Stimulated activated CD4-positive, alpha-beta T cell treated with anti-CD3 and anti-CD28 coated beads, Interleukin-12 subunit alpha, Interleukin-12 subunit beta, amount 100 ng/mL, for 4 hours (primary cell): ENCODE measurements at places on chromosomes 1 and 21.

DNA sequence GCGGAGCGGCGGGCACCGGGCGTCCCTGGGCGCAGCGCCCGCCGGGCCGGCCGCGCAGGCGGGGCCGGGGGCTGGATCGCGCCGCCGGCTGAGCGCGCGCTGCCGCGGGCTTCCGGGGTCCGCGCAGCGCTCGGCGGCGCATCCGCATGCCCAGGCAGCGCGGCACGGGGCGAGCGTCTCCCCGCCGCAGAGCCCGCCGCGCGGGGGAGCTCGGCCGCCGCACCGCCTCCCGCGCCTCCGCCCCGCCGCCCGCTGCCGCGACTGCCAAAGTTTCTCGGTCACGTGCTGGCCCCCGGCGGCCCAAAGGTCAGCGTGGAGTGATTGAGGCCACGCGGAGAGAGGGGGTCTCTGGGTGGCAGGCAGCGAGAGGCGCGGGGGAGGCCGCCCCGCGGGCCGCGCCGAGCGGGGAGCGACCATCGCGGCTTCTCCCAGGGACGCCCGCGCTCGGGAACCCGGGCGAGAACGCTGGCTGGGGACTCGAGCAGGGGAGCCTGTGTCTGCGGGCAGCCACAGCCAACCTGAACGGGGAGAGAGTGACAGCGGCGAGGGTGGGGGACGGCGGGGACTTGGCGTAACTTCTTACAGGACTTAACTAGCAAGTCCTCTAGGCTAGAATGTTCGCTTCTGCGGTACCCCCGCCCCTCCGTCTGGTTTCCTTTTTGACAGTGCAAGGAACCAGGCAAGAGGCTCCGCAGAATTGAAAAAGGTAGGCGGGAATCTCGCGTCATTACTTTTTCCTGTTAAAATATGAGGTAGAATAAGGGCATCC, at the start of gene ILDR2:
Gene ILDR2 (minus strand): TSS at position 180 of the 769 bp plus-strand sequence. CDS start 272 bp downstream, outside the sequence.
- peak; percentile 67 for DNase-seq

GRCh38 chr1:6544831-6545230, 9.5 kb downstream of the NOL9 start:
- no peak for DNase-seq

GRCh38 chr21:25461725-25462124, 145.6 kb downstream of the MRPL39 start:
- DNase-seq = no peak

DNA sequence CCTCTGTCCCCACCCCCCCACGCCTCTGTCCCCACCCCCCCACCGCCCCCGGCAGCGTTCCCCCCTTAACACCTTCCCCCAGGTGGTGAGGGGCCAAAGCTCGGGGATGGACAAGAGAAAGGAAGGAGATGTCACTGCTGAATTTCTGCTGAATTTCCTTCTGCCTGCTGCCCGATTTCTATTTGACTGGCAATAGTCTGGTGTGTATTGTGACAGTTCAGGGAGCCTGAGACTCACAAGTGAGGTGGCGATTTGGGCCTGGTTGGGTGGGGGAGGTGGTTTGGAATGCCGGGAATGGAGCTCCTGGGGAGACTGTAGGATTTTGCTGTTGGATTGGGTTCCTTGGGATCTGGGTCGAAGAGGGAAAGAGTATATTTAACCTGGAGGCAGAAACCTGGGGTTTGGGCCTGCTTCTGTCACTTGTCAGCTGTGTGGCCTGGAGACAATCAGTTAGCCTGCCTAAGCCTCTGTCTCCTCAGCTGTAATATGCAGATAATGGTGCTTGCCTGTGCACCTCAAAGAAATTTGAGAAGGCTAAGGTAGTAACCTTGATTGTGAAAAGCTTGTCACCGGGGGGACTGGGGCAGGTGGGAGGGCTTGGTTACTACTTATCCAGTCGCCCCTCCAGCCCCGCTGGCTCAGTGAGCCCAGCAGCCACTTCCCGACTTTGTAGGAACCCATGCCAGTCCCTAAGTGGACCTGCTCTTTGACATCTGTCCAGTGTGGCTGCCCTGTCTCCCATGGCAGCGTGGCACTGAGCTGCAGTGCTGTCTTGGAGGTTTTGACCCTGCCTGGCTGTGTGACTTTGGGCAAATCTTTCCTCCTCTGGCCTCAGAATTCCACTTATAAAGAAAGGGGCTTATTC, 7.7 kb upstream of the LMNA start:
- no peak for DNase-seq

DNA sequence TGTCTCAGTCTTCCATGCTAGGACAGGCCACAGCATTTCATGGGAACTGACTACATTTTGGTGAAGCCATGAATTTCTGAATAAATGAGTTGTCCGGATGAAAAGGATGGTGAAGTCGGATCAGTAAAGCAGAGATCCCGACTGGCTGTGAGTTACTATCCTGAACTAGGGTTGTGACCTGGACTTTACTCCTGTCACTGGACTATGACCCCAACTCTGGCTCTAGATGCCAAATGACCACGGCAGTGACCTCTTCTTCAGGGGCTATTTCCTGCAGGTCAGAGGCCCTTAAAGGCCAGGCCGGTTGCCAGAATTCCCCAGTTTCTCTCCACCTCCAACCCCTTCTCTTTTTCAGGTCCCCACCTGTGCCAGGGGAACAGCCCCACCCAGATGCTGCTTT, 1.7 kb upstream of the NECTIN4 start:
- DNase-seq = no peak

- DNase-seq = no peak
These were observed 20.8 kb upstream of the C1orf159 start for GRCh38 chr1:1136547-1137230.

DNA sequence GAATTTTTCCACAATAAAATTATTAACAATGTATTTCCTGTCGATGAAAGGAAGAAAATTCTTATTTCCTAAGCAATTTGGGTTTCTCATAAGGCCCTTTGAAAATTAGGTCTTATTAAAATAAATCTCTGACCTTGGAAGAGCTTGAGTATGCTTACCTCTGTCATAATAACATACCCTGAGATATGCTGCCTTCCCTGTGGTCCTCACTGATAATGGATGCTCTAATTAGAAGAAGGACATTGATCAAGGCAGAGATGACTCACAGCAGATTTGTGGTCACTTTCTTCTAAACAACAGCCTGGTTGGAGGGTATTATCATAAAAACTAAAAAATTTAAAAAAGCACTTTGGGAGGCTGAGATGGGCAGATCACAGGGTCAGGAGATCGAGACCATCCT, 217.8 kb downstream of the GRIK1 start:
- no peak for DNase-seq

GRCh38 chr1:107450899-107451664, 310.2 kb downstream of the NTNG1 start:
- no peak for DNase-seq

DNA sequence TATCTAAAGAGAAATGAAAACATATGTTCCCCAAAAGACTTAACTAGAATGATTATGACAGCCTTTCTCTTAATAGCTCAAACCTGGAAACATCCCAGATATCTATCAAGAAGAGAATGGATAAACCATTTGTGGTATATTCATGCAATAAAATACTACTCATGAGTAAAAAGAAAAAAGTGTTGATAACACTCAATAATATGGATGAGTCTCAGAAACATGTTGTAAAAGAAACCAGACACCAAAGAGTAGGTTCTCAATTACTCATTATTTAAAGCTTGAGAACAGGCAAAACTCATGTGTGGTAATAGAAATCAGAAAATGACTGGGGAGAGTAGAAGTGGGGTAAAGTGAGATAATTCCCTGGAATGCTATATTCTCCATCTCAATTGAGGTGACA, 154.1 kb downstream of the PHTF1 start:
- no peak for DNase-seq

- DNase-seq = peak; percentile 53
These were observed 45.3 kb downstream of the HHAT start for GRCh38 chr1:210373878-210374599.

DNA sequence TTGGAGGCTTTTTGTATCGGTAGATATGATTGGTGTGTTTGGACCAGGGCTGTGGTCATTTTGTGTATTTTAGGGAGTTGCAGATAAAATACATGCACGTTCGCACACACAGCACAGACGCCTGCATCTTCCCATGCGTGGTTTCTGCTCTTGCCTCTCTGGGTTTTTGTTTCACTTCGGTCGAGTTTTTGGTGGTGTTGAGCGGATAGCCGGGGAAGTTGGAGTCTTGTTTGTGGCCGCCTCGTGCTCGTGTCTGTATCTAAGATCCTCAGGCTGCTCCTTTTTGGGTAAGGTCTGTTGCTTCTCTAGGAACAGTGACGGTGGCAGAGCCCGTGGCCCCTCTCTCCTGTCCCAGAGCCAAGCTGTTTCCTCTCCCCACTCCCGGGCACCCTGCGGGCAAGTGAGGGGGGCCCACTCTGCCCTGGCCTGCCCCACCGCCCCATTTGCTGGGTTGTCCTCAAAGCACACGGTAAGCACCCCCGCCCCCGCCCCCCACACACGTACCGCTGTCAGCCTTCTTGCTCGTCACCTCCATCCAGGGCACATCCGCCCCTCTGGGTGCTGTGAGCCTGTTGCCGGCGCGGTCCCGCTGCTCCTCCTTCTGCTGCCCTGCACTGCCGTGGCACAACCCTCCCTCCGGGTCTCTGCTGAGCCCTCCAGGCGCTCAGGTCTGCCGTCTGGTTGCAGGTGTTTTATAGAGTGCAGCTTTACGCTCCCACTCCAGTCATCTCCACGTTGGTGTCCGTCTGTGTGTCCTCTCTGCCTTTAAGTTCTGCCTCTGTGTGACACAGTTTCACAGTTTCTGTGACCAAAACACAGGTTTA, 51.9 kb downstream of the AGPAT3 start:
- DNase-seq = peak; percentile 51

GRCh38 chr1:166079276-166079675, 87.5 kb downstream of the FAM78B start:
- DNase-seq = no peak

DNA sequence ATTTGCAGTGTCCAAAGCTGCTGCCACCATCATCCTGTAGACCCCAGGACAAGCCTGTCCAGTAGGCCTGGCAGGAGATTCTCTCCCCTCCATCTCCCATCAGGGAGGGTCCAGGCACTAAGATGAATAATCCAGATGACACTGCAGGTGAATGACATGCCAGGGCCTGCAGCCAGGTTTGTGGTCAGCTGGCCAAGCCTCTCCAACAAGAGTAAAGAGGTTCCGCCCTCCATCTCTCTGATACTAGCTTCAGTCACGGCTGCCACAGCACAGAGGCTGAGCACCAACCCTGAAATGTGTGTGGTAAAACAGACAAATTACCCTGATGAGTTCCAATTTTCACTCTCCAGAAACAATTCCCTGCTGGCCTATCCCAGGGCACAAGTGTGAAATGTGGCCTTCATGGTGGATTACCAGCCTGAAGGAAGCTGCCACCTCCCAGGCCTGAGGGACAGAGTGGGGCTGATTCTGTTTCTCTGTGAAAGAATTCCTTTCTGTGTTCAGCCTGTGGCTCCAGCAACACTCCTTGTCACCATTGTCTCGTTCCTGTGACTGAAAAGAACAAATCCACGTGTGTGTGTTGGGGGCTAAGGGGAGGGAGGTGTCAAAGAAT, 19.9 kb upstream of the LHX4 start:
- no peak for DNase-seq

DNA sequence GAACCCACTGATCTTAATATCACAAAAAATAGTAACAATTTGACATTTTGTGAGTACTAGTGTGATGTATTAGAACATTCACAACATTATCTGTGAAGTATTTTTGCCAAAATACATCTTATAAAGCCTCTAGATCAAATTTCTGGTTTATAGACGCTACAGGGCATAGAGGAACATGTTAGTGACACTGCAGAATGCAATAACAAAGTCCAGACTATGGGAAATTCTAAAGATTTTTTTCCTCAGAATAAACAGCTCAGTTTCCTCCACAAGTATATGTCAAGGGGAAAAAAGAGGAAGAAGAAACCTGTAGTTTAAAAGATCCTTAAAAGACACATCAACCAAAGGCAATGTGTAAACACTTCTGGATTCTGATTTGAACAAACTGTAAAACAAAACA, 26.4 kb upstream of the MROH9 start:
- DNase-seq = no peak

DNA sequence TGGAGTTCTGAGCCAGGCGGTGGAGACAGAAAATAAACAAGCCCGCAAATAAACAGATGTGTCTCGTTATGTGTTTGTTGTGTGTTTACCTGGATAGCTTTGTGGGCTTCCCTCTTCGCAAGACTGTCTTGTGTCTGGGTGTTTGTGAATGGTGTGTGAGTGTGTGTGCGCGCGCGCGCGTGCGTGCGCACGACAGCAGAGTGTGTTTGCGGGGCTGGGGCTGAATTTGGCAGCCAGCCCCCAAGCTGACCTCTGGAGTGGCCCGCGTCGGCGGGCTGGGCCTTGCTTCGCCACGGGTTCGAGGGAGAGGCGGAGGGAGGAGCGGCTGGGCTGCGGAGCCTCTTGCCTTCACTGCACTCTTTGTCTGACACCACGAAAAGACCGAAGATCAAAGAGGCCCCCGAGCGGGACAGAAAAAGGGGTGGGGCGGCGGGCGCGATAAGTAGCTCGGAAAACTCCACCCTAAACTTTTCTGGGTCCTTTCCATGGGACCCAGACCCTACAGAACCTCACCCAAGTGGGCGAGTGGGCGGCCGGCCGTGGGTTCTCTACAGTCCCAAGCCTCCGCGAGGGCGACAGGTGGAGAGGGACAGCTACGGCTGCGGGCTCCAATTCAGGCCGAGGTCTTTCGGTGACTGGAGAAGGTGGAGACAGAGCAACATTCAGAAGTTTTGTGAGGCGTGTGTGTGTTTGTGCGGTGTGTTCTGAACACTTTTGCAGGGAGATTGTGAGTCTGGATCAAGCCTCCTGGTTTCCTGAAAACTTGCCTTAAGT, 14.5 kb downstream of the PAX7 start:
- DNase-seq = no peak

DNA sequence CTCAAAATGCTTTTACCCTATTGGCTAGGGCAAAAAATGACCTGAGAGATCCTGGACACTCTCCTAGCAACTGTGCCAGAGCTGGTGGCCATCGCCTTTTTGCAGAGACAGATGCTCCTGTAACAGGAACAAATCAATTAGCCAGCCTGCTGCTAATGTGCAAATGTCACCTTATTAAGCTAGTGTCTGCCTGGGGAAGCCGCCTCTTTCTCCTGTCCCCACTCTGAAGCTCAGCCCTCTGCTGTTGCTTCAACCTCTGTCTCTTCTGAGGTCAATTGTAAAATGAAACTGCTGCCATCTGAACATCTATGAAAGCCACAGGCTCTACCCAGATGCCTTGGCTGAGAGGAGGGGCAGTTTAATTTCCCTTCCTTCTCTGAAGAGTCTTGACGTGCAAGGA, 85.5 kb upstream of the CACNA1E start:
- no peak for DNase-seq

GRCh38 chr1:17853241-17853935, 98.3 kb downstream of the ACTL8 start:
- no peak for DNase-seq

DNA sequence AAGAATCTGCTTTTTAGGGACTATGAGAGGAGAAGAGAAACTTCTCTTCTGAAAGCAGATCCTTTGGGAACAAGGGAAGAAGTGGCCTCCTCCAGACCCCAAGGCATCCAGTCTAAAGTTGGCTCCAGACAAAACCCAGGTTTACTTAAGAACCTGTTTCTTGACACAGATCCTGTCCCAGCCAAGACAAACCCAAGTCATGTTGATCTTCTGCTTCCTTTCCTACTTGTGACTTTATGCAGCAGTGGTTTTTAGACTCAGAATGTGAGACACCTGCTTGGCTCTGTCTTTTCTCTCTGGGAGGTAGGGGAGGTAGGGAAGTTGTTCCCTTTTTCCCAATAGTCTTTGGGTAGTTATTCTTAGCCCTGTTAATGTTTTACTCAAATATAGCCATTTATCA, 38.3 kb downstream of the ELAPOR1 start:
- DNase-seq = no peak
